Left lung (tissue), 14 donors: ENCODE measurements at places on chromosomes 13 and 19.

GRCh38 chr19:6706633-6706958 lies 13.9 kb downstream of the C3 start:
- DNase-seq: no peak
- H3K4me3 ChIP-seq: no peak overlapping the region
- peaks cover 40% of the 10 kb centered on the region for H3K36me3 ChIP-seq
- no peaks in the 10 kb centered on the region for H3K4me1 ChIP-seq
- peaks cover 44% of the 10 kb centered on the region for H3K27me3 ChIP-seq

DNA sequence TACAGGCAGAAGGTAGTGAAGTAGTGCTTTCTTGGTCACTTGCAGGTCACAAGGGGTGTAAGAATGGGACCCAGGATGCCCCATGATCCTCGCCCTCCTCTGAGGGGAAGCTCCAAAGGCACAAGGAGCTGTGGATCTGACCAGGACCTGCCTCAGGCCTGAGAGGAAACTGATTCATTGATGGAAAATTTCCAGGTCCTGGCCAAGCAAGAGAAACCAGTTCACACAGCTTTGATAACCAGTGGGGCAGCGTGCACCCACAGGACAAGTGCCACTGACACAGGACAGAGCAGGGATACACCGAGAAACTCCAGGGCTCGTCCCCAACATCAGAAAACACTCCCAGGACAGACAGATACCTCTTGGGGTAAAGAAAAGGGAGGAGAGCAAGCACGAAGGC lies 177.1 kb downstream of the RBM26 start:
- no peak overlapping the region for H3K4me3 ChIP-seq
- H3K4me1 ChIP-seq: no peaks in the 10 kb centered on the region
- no peak for DNase-seq
- H3K27ac ChIP-seq: no peak overlapping the region
- H3K27me3 ChIP-seq: no peaks in the 10 kb centered on the region

DNA sequence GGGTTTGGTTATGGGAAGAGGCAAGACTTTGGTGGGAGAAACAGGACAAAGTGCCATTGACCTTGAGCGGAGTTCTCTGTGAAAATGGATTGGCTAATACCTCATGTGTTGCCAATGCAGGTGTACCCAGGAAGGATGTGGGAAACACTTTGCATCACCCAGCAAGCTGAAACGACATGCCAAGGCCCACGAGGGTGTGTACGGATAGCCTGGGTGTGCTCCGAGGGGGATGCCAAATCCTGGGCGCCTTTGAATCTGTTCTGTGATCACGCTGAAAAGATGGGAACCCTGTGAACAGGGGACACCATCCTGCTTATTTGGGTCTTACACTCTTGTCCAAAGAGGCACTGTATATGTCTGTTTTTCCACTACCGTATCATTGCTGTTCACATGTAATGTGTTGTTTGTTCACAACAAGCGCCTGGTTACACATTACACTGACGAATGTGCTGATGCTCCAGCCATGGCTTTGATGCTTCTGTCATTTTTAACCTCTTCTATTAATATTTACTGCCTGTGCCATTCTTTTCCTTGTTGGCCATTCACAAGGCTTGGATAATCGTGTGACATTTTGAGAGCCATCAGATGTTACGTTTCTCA lies 8.3 kb downstream of the GTF3A start:
- no peak overlapping the region for H3K27ac ChIP-seq
- peaks cover 22% of the 10 kb centered on the region for H3K4me1 ChIP-seq
- H3K36me3 ChIP-seq: no peaks in the 10 kb centered on the region
- DNase-seq: no peak
- no peak overlapping the region for H3K4me3 ChIP-seq
- H3K27me3 ChIP-seq: no peaks in the 10 kb centered on the region

GRCh38 chr19:44164673-44165512 lies at the start of gene ZNF226:
Gene ZNF226 (plus strand): TSS chr19:44165100. CDS start chr19:44170081, 4,981 bp downstream.
- H3K27me3 ChIP-seq: no peaks in the 10 kb centered on the region
- H3K27ac ChIP-seq: peak within 1 kb of the TSS; percentile 81
- peak; percentile 94 for DNase-seq
- H3K4me3 ChIP-seq: peak within 1 kb of the TSS; percentile 76
- H3K36me3 ChIP-seq: no peaks in the 10 kb centered on the region

- H3K4me1 ChIP-seq: peaks cover 24% of the 10 kb centered on the region
- peak overlapping the region; percentile 77 for H3K27ac ChIP-seq
- H3K4me3 ChIP-seq: no peak overlapping the region
Measured at GRCh38 chr13:113493315-113493951, 2.9 kb upstream of the DCUN1D2 start.

DNA sequence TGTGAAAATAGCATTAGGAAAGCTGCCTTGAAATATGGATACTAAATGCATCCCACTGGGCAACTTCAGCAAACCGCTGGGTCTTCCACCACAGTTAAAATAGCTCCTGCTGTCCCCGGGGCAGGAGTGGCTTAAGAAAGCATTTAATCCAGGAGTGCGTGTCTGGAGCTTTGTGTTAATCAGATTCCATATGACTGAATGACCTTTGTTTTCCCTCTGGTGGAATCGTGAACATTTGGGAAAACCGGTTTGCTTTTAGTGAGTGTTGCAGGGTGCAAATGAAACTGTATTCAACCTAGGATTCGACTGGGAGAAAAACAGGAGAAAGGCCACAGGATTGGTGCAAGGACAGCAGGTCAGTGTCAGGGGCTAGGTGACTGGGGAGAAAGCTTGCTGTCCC lies 237.6 kb upstream of the MAB21L1 start:
- no peaks in the 10 kb centered on the region for H3K36me3 ChIP-seq
- no peak overlapping the region for H3K27ac ChIP-seq
- no peak for DNase-seq

DNA sequence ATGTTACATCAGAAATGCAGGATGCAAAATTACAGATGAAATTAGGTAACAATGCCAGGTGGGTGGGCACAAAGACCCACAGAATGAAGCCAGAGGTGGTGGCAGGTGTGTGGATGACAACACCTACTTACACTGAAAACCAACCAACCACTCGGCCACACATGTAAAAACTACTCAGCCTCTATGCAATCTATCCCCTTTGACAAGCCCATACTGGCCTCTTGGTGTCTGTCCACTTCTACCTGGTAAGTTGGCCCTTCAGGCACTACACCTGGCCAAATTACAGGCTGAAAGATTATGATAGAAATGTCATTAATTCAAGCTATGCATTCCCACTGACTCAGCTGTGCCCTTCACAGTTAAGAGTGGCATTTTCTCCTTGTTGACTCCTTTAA lies 50.0 kb downstream of the BRD4 start:
- H3K27ac ChIP-seq: peak overlapping the region; percentile 30
- H3K36me3 ChIP-seq: no peaks in the 10 kb centered on the region
- H3K4me3 ChIP-seq: no peak overlapping the region
- no peak for DNase-seq

DNA sequence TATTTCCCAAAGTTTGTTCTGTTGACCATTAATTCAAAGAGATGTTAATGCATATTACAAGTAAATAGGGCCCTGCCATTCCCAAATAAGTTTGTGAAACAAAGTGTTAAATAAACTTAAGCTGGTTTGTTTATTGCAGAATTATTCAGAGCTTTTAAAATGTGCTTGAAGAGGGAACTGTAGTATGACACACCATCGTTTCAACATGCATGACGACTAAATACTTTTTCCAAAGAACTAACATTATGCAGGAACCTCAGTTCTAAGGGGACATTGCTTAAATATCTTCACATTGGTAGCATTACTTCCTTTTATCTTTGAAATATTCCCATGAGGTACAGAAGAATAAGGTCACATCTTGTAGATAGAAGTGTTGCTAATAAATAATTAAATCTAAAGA lies 14.6 kb downstream of the LHFPL6 start:
- H3K4me1 ChIP-seq: no peaks in the 10 kb centered on the region
- no peaks in the 10 kb centered on the region for H3K36me3 ChIP-seq
- no peak overlapping the region for H3K27ac ChIP-seq

DNA sequence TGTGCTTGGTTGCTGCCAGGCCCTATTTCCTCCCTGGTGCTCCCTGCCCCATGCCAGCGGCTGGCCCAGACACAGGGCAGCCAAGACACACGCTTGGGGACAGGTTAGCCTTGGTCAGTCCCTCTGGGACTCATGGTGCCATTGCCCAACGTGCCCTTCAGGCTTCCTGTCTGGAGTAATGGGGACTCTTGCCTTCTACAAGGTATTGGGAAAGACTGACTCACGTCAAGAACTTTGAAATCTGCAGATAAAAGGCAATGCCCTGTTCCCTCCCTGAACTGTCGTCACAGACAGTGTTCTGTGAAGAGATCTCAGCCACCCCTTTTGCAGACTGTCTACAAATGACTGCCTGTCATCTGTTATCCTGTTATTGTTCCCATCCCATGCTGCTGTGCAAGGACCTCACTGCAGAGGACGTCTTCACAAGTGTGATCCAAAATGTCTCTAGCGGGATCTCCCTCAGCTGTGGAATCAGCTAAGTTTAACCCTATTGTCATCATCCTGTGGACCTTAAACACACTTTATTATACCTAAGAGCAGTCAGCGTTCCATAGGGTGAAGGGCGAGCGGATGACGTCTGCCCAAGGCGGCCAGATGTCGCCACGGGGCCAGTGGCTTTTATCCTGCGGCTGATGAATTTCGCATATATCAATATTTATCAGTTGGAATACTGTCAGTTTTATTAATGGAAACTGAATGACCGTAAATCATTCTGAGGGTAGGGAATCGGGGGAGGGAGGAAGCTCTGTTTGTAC lies 59.0 kb downstream of the GSX1 start:
- DNase-seq: no peak
- H3K27ac ChIP-seq: no peak overlapping the region
- H3K27me3 ChIP-seq: peaks cover 75% of the 10 kb centered on the region
- H3K36me3 ChIP-seq: no peaks in the 10 kb centered on the region
- H3K4me3 ChIP-seq: no peak overlapping the region

- H3K4me3 ChIP-seq: no peak overlapping the region
- peak; percentile 23 for DNase-seq
- H3K27ac ChIP-seq: peak overlapping the region; percentile 49
- H3K27me3 ChIP-seq: no peaks in the 10 kb centered on the region
- no peaks in the 10 kb centered on the region for H3K4me1 ChIP-seq
- H3K36me3 ChIP-seq: no peaks in the 10 kb centered on the region
Measured at GRCh38 chr13:23321535-23322241, 111.8 kb downstream of the SACS start.

DNA sequence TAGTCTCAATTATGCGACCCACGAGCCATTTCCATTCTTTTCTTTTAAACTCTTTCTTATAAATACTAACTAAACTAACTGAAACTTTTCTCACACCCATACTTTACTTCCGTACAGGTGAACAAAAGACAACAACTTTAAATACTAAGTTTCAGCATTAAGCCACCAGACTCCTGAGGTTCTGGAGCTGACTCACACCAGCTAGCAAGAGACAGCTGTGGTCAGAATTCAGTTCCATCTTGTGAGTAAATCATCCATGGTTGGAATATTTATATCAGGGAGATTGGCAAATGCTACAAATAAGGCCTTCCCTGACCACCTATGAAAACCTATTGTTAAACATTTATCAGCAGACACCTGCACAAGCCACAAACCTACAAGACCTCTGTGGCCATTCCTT lies 897.0 kb downstream of the EFNB2 start:
- no peaks in the 10 kb centered on the region for H3K27me3 ChIP-seq
- no peak overlapping the region for H3K27ac ChIP-seq
- DNase-seq: no peak
- no peaks in the 10 kb centered on the region for H3K4me1 ChIP-seq

- no peak for DNase-seq
- no peak overlapping the region for H3K4me3 ChIP-seq
- no peaks in the 10 kb centered on the region for H3K36me3 ChIP-seq
- no peaks in the 10 kb centered on the region for H3K27me3 ChIP-seq
- no peaks in the 10 kb centered on the region for H3K4me1 ChIP-seq
- no peak overlapping the region for H3K27ac ChIP-seq
Measured at GRCh38 chr13:105365831-105366230, 1169.6 kb downstream of the EFNB2 start.

DNA sequence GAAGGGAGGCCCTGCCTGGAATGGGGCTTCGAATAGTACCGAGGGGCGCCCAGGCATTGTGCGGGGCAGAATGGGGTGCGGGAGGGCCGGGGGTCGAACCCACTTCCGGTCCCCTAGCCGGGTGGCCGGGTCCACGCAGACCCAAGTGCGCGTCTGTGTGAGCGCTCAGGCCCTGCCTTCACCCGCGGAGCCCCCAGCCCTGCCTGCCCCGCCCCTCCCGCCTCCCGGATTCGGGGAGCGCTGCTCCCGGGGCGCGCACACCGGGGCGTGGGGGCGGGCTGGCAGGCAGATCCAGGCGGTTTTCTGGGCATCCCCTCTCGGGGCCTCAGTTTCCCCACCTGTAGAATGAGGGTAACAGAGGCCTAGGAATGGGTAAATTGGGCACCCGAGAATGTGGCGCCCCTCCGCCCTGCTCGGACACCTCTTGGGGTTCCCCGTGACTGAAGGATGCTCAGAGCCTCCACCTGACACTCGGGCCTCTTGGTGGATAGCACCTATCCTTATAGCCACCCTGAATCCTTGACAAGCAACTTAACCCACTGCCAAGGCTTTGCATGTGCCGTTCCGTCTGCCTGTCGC lies 682 bp downstream of the PIK3R2 start:
- no peak for DNase-seq
- no peaks in the 10 kb centered on the region for H3K36me3 ChIP-seq
- H3K27ac ChIP-seq: peak overlapping the region; percentile 95
- H3K4me1 ChIP-seq: peaks cover 53% of the 10 kb centered on the region
- no peaks in the 10 kb centered on the region for H3K27me3 ChIP-seq

GRCh38 chr13:91141543-91142061 lies 205.9 kb upstream of the MIR17HG start:
- no peaks in the 10 kb centered on the region for H3K27me3 ChIP-seq
- H3K4me3 ChIP-seq: no peak overlapping the region

- H3K36me3 ChIP-seq: no peaks in the 10 kb centered on the region
- no peak overlapping the region for H3K27ac ChIP-seq
- H3K4me1 ChIP-seq: no peaks in the 10 kb centered on the region
- no peak for DNase-seq
Measured at GRCh38 chr19:50790922-50791467, 780 bp downstream of the ACP4 start.

GRCh38 chr13:74784959-74785358 lies 650.8 kb upstream of the KLF12 start:
- no peak overlapping the region for H3K4me3 ChIP-seq
- H3K36me3 ChIP-seq: no peaks in the 10 kb centered on the region
- H3K27me3 ChIP-seq: no peaks in the 10 kb centered on the region

DNA sequence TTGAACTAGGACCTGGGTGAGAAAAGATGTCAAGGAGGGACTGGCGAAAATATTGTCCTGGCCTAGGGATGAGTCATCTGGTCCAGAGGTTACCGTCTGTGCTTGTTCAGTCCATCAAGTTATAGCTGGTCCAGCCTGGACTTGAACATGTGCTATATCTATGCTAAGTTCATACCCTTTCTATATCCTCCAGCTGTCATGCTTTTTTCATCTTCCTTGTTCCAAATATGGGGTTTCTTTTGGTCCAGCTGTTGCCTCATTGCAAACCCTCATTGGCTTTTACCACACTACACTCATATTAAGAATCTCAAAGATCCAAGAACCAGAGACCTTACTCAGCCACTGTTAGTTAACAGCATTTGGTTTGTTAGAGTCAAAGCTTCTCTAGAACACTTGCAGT lies 19.1 kb upstream of the KLF12 start:
- no peaks in the 10 kb centered on the region for H3K4me1 ChIP-seq
- no peak for DNase-seq
- H3K27ac ChIP-seq: no peak overlapping the region
- H3K27me3 ChIP-seq: no peaks in the 10 kb centered on the region
- H3K4me3 ChIP-seq: no peak overlapping the region
- H3K36me3 ChIP-seq: no peaks in the 10 kb centered on the region
